ENCODE measurements at places on chromosomes 6 and 20. TPM values are rescaled to one million over a fixed set of nuclear protein-coding genes. Genes with fewer than 3 reads are reported as not detected.

KIF25 gene
- 0.96 TPM for total RNA-seq

EDN1 gene
- total RNA-seq: 18.8 TPM

PTCRA gene
- total RNA-seq: 5.0 TPM

ALDH8A1 gene
- total RNA-seq: 1.2 TPM

MOXD1 gene
- 24.0 TPM for total RNA-seq

CSNK2B gene
- 114 TPM for total RNA-seq

DAAM2 gene
- 34.6 TPM for total RNA-seq

ARG1 gene
- total RNA-seq: 1.3 TPM

DNA sequence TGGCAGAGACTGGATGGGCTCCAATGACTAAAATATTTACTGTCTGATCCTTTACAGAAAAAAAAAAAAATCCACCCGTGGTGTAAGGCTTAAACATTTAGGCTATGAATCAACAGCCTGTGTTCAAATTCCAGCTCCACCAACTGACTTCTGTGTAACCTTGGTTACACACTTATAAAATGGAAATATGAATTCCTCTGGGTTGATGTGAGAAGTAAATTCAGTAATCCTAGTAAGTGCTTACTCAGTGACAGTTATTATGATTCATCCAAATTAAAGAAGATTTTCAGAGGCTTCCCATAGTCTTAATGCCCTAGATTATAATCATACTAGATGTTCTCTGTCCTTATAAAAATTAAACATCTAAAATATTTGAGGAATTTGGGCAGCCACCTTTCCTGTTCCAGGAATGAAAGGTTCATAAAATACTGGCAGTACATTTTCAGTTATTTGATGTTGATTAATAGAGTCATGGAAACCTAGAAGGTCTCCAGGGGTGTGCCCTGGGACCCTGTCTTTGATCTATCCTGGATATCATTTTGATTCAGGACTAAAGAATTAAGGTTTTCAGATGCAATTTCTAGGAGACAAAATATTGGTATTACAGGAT, 180.3 kb upstream of the ZNF217 start:
- no peak for DNase-seq

GRCh38 chr20:20201124-20201523, 148.8 kb downstream of the CFAP61 start:
- no peak for DNase-seq

- DNase-seq: no peak
Measured at GRCh38 chr20:8470156-8470555, 338.1 kb downstream of the PLCB1 start.

- no peak for DNase-seq
Measured at GRCh38 chr20:9215539-9215938, 146.7 kb downstream of the PLCB4 start.

GRCh38 chr6:32190911-32191677, 1.1 kb upstream of the PBX2 start:
- no peak for DNase-seq

DNA sequence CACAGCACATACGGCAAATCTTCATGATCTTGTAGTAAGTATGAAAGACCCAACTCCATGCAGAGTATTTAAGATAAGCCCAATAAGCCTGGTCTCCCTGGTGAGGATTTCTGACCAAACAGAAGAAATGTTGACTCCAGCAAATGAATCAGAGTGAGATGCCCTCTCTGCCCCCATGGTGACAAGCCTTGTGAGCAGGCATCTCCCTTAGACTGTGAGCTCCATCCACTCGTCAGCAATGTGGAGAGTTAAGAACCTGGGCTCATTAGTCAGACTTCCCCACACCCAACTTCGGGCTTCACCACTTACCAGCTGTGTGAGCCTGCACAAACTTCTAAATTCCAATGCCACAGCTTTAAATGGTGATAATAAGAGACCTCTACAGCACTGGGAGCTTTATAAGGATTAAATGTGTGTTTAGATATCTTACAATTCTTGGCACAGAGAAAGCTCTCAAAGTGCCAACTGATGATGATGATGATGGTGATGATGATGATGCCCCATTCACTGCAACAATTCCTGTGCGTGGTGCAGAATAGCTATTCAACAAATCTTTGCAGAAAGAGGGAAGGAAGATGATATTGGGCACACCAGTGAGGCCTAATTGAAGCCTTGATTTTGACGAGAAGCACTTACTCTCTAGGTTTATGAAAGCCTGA, 253.4 kb upstream of the TAB2 start:
- DNase-seq: no peak

DNA sequence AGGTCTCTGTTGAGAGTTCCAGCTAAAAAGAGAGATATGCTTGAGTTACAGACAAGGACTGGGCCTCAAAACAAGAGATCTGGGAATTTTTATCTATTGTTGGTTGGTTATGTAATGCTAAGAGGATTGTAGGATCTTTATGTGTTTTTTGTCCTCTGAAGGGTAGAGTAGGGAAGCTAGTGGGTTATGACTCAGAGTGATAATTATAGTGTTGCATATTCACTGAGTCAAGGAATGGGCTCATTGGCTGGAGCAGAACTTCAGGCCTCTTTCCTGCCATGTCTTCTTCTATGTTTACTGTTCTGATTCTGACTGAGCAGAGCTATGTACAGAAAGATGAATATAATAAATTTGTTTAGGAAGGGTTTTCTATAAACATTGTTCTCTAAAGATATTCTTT, 66.1 kb upstream of the NOX3 start:
- DNase-seq: no peak

- no peak for DNase-seq
Measured at GRCh38 chr6:37538107-37538506, 38.4 kb upstream of the CCDC167 start.

- no peak for DNase-seq
Measured at GRCh38 chr6:125656287-125656870, 93.1 kb upstream of the HEY2 start.

GRCh38 chr20:41657655-41658054, 39.5 kb upstream of the CHD6 start:
- no peak for DNase-seq

GRCh38 chr20:33828326-33828844, 17.2 kb downstream of the CHMP4B start:
- no peak for DNase-seq

DNA sequence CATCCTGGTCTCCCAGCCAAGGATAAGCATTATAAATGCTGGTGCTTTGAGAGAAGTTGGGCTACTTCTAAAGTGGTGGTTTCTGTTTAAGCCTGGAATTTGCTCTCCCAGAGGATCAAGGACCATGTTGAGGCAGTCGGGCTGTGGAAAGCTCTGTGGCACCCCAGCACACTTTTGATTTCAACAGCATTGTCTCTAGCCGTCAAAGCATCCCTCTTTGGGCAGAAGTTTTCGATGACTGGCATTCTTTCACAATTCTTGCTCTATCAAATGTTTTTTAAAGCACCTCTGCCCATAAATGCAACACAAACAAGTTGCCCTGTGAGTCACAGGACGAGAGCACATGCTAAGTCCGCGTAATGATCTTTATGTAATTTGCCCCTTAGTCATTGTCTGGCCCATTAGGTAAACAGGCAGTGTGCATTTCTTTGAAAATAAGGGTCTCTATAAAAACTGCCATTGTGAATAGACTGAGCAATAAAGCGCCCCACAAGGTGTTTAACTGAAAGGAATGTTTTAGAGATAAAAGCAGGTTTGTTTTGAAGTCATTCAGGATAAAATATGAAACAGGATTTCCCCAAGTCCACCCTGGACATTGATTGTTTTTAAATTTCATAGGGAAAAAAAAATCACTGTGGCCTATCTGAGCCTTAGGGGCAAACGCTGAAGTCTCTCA, 44.7 kb upstream of the FOXQ1 start:
- DNase-seq: no peak

DNA sequence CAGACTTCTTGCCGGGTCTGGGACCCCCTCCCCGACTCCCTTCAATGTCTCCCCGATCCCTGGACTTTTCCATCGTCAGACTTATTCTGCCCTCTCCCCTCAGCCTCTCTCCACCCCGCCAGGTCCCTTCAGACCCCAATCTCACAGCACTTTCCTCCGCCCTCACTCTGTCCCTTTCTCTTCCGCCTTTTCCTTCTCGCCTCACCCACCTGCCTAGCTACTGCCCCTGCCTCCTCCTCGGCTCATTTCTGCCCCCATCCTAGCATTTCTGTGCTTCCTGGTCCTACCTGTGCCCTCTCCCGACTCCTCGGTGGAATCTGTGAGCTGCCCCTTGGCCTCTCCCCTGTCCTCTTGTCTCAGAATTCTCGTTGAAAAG, 616 bp downstream of the CHMP4B start:
- DNase-seq: no peak

DNA sequence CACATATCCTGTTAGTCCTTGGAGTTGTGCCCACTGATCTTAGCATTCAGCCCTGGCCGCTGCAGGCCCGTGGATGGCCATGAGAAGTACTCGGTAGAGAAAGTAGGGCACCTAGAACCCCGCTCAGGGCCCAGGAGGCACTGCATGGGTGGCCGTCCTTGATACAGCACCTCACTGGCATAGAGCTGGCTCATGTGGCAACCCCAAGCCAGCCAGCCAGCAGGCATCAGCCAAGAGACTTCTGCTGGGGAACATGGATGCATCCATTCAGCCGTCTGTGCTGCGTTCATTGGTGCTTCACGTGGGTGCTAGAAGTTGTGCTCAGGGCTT, 10.6 kb downstream of the PYGB start:
- DNase-seq: no peak

GRCh38 chr20:46343348-46343974, 35.2 kb upstream of the CDH22 start:
- DNase-seq: no peak

- DNase-seq: no peak
Measured at GRCh38 chr6:6820641-6821238, 232.2 kb downstream of the LY86 start.

GRCh38 chr6:160378218-160378617, 30.0 kb downstream of the SLC22A3 start:
- no peak for DNase-seq

DNA sequence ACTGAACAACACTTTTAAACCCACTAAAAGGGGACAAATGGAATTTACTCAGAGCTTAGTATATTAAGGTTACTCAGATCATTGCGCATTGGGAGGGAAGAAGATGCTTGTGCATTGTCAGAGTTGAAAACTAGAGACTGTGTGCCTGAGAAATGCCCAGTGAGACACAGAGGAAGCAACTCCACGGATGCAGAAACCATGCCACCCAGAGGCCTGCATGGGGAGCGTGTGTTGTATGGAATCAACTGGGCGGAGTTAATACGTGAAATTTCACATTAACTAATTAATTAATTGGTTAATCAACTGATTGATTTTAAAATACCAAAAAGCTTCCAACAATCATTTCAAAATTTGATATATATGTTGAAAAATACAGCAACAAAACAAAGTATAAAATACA, 391.6 kb downstream of the PLCB1 start:
- no peak for DNase-seq

DNA sequence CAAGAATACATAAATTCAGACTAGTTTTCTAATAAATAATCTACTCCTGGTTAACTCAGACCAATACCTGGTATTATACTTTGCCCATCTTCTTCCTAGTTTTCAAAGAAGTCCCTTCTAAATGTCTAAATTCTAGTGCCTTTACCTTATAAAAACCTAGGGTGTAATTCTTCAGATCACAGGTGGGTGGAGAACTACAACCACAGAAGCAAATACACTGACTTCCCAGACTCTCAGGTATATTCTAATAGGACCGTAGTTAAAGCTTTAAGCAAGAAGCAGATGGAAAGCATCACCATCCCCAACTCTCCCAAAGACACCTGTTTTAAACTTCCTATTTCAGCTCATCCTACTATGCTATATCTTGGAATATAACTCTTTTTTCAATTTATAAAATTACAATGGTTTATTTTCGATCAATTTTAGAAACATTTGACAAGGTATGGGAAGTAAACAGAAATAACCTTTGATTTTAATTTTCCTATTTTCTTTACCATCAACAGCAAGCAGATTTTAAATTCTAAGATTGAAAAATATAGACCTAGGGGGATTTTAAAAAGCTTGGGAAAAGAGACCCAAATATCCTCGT, 15.8 kb downstream of the MAN1A1 start:
- no peak for DNase-seq

DNA sequence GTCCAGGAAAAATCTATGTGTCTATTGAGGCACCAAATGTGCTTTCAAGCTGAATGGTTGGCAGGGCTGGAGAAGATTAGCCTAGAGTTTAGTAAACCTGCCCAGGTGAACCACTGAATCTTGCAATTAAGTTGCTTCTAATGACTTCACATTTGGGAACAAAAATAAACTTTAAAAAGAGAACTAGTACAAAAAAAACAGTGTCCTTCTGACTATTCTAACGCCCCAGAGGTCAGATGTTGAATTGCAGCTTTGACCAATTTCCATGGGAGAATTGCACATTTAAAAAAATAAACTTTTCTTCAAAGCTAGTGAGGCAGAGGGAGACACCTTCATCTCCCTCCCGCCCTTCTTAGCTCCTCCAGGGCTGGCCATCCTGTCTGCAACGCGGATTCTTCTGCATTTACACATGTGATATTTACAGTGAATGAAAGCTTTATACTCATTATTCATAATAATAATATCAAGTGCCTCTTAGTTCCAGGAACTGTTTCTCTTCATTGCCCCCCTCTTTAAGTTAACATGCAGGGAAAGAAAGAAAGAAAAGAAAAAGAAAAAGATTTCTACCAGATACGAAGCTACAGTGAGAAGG, 270.2 kb downstream of the SMOC2 start:
- DNase-seq: no peak

DNA sequence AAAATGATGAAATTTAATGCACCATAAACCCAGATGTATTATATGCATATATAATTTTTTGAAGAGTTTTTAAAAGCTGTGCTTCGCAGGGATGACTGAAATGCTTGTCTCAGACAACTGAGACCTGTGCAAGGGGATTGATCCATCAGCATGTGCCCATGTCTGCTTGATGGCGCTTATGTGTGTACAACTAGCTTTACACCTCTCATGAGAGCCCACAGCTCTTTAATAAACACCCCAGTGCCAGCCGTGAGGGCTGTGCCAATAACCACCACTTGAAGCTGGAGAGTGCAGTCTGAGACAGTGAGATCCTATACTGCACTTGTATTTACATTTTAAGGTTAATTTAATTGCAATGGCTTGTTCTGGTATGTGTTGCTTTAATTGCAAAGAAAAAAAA, 225.5 kb downstream of the BCKDHB start:
- no peak for DNase-seq

- no peak for DNase-seq
Measured at GRCh38 chr6:155486721-155487294, 31.2 kb upstream of the NOX3 start.

DNA sequence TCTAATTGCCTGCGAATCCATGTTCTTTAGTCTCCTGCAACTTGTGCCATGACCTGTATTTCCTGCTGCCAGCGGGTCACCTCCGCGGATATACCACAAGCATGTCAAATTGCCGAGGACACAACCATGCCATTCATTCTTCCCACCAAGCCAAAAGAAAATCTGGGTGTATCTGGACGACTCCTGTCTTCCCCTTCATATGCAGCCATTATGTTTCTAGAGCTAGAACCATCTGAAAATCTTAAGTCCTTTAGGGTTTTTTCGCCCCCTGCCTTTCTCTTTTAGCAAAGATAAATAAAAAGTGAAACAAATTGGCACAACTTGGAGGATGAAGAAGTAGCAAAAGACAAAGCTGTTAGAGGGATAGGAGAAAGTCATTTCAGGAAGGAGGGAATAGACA, 242.6 kb downstream of the ARID1B start:
- DNase-seq: no peak
